ENCODE measurements at places on chromosomes 4 and X.

DNA sequence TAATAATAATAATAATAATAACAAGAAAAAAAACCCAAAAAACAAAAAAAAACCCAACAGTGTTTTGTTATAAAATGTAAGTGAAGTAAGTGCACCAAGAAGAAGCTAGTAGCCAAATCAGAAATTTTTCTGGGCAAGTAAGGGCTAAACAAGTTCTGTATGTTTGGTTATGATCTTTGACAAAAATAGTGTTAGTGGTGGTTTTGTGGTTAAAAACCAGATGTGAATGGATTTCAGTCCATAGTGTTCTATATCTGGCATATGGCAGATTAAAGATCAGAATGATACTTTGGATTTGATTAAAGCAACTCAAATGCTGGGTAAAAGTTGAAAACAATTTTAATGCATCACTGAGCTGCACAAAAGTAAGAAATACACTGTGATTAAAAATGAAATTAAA, 116.5 kb upstream of the NDST4 start:
- no peak for DNase-seq

- no peak for DNase-seq
Measured at GRCh38 chr4:2413821-2414610, 4.4 kb downstream of the ZFYVE28 start.

DNA sequence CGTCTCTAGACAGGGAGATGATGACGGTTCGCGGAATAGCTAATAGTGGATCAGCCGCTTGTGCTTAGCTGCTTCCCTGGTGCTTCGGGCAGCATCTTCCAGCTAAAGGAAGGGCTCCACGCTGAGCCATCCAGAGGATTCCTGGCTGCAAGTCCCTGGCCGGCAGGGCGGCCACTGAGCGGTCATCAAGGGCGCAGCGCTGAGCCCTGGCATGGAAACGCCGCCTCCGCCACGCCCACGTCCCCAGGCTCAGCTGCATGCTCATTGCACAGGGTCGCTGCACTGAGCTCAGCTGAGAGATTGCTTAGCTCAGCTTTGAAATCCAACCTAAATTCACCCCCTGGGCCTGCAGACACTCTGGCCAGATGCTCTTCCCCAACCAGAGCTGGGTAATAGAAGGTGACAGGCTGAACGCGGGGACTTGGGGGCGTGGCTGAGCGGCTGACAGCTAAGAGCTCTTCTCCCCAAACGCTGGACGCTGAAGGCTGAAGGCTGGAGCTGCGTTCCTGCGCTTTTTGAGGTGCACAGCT, 118.2 kb upstream of the KIT start:
- DNase-seq: no peak

DNA sequence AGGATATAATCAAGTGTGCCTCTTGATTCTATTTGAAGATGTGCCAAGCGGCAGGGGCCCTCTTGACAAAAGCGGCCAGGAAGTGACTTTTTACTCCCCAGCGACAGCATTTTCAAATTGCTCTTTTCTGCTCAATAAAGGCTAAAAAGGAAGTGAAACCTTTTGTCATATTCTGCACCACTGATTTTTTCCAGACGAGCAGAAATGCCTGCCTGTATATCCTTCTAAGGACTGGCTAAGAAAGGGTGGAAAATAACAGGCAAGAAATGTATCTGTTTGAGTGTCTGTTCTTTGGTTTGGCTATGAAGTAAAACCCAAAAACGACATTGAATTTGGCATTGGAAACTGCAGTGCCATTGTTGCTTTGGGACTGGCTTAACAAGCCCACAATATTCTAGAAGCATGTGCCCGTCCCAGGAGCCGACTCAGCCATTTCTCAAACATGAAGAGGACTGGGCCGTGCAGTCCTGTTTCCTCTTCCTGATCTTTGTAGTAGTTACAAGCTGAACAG, 25.4 kb downstream of the TMSB4X start:
- no peak for DNase-seq

GRCh38 chrX:70324326-70324725, 34.4 kb downstream of the KIF4A start:
- DNase-seq: no peak

DNA sequence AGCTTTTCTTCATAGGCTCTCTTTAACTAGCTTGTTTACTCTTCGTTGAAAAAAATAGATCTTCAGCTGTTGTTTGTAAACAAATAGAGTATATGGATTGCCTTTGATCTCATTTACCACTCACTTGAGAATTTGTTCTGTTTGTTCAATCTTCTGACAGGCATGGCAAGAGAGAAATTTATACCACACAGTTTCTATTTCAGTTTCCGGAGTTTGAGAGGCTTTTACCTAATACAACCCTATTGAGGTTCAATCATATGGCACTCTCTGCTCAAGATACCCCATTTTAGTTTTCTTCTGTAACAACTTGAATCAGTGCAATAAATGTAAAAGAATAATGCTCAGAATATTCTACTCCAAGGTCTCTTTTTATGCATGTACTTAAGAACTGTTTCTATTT, 148.0 kb downstream of the EMCN start:
- DNase-seq: no peak

DNA sequence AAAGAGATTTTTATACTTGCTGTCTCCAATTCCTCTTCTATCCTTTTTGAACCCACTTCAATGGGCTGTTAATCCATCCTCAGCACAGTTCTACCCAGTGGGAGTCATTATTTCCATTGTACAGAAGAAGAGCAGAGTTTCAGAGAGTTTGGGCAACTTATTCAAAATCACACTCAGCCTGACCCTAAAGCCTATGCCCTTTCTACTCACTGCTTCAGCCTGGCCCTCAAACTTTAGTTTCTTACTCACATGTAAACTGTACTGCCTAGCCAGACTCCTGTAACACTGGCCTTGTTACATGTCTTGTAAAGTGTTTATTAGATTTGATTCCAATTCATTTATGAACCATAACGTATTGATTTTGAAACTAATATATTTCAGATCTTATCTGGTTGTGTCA, 25.1 kb upstream of the USO1 start:
- DNase-seq: no peak

GRCh38 chr4:148311526-148311925, 130.7 kb downstream of the NR3C2 start:
- no peak for DNase-seq

- DNase-seq: no peak
Measured at GRCh38 chrX:39205467-39205866, 404.2 kb downstream of the MID1IP1 start.

DNA sequence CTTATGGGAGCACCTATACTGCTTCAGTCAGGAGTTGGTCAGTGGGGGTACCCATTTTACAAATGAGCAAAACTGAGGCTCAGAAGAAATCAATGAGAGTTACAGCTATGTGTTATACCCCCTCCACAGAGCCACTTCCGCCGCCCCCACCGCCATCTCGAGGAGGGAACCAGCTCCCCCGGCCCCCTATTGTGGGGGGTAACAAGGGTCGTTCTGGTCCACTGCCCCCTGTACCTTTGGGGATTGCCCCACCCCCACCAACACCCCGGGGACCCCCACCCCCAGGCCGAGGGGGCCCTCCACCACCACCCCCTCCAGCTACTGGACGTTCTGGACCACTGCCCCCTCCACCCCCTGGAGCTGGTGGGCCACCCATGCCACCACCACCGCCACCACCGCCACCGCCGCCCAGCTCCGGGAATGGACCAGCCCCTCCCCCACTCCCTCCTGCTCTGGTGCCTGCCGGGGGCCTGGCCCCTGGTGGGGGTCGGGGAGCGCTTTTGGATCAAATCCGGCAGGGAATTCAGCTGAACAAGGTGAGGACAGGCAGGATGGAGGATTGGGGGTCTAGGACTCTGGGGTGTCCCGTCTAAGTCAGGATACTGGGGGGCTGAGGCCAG, 5.0 kb downstream of the WAS start:
- DNase-seq: no peak

DNA sequence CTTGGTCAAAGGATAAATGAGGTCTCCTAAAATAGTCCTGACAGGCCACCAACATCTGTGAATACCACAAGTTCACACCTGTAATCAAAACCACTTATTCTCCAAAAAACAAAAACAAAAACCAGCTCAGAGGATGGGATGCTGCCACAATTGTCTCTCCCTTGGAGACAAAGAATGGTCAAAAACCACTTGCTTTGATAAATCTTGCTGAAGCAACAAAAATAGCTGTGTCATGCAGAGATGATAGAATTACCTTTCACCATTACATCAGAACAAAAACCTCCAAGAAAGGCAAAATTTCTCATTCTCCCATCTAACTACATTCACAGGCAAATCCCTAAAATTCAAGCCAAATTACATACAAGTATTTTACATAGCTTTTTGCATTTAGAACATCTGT, 180.4 kb downstream of the MAML3 start:
- no peak for DNase-seq

DNA sequence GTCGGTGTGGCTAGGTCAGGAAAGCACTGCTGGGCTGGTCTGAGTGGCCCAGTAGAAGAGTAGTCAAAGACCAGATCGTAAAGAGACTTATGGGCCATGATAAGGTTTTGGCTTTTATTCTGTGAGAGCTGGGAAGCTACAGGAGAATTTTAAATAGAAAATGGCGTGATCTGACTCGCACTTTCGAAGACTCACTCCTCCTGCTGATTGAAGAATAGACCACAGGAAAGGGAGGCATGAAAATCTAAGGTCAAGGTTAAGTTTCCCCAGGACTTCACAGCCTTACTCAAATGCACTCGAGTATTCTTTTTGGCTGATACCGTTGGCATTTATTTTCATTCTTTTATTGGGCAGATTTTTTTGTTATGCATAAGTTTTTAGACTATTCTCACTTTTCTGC, 231.4 kb upstream of the ANKRD50 start:
- no peak for DNase-seq

- DNase-seq: peak; percentile 0
Measured at GRCh38 chrX:46750889-46751288, 8.0 kb downstream of the SLC9A7 start.

- DNase-seq: no peak
Measured at GRCh38 chrX:153206425-153207046, 27.5 kb downstream of the MAGEA1 start.

GRCh38 chr4:177558995-177559394, 116.8 kb upstream of the AGA start:
- DNase-seq: no peak

DNA sequence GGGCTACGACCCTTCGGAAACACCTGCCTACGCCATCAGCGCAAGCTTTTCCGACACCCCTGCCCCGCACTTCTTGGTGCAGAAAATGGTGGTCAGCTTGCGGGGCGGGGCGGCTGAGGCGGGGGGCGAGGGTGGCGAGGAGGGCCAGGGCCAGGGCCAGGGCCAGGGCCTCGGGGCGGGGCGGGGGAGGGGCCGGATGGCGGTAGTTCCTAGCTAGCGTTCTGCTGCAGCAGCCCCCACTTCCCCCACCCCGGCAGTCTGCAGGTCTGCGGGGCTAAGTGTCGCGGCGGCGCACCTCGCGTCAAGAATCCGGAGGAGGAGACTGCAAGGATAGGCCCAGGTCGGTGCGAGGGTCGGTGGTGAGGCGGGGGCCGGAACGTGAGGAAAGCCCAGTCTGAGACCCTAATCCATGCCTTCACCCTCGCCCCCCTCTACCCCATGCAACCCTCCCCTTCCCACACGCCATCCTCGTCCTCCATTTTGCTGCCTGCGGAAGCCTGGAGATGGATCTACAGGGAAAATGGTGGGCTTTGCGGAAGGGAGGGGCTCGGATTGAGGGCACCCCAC, 600 bp downstream of the BEX4 start:
- DNase-seq: peak; percentile 37

GRCh38 chr4:109588176-109588575, 28.1 kb downstream of the MCUB start:
- no peak for DNase-seq

DNA sequence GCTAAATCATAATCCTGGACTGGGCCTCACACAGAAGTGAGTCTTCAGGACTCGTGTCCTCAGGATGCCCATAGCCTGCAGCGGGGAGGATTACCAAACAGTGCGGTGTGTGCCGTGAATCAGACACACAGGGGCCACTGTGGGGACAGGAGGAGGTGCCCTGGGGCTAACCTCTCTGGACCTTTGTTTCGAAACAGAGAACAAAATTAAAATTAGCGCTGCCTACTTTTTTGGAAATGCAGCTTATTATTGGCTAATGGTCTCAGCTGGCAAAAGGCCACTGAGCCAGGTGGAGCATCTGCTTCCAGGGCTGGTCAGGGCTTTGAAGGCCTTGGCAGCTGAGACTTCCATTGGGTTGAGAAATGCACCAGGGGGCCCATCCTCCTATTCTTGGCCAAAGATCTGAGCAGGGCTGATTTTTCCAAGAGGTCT, 236.2 kb downstream of the EVC2 start:
- no peak for DNase-seq

GRCh38 chr4:5142726-5143125, 91.4 kb downstream of the STK32B start:
- peak; percentile 27 for DNase-seq
